ENCODE measurements at places on chromosomes 2 and 18.

DNA sequence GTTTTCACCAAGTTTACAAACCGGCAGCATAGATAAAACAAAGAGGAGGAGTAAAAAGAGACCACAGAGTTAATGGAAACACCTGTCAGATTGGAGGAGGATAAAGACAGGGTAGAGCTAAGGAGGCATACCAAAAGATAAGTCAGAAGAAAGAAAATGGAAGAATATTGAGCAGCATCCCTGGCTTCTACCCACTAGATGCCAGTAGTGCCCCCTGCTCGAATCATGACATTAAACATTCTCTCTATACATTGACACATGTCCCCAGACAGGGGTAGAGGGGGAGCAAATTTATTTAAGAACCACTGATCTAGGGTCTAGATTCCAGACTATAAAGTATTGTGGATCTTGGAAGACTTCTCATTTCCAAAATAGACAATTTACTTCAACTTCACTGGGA, 159.8 kb upstream of the ETAA1 start:
- no peak for DNase-seq

DNA sequence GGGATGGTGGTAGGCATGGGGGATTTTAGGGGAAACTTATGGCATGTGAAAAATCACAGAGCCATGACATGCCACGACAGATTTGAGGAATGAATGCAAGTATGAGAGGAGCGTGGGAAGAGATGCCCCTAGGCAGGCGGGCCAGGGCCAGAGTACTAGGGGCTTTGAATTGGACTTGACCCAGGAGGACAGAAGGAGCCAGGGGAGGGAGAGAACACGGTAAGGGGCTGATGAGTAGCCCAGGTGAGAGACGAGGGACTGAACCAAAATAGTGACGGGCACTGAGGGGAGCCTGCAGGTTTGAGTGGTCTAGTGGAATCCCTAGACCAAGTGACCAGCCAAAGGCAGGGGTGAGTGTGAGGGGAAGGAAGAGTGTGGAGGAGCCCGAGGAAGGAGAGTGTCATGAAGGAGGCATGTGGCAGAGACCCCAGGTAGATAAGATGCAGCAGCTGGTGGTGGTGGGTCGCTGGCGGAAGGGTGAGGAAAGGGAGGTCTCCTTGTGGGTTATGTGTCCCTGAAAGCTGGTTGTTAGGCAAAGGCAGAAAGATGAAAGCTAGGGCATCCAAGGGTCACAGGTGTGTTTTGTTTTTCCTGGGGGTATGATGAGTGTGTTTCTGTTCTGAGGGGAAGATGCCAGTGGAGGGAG, 48.7 kb downstream of the ZBTB7C start:
- DNase-seq: no peak

GRCh38 chr2:202135091-202135874, 62.2 kb downstream of the KIAA2012 start:
- no peak for DNase-seq

- no peak for DNase-seq
Measured at GRCh38 chr18:55413474-55413873, 174.5 kb downstream of the TCF4 start.

DNA sequence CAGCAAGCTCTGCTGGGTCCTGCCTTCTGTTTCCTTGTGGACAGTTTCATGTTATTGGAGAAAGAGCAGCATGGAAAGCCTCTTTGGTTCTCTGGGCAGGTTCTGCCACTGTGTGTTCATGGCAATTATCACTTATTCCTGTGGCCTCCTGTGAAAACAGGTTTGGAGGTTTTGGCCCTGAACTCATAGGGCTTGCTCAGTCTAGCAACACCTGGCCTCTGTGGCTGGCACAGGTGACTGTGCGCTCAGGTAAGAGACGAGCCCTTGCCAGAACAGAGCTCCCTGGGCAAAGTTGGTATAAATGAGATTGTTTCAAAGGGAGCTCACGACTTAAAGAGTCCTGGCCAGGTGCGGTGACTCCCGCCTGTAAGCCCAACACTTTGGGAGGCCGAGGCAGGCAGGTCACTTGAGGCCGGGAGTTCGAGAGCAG, 5.7 kb downstream of the CEP68 start:
- no peak for DNase-seq

- DNase-seq: no peak
Measured at GRCh38 chr2:168757223-168757622, 45.2 kb upstream of the NOSTRIN start.

DNA sequence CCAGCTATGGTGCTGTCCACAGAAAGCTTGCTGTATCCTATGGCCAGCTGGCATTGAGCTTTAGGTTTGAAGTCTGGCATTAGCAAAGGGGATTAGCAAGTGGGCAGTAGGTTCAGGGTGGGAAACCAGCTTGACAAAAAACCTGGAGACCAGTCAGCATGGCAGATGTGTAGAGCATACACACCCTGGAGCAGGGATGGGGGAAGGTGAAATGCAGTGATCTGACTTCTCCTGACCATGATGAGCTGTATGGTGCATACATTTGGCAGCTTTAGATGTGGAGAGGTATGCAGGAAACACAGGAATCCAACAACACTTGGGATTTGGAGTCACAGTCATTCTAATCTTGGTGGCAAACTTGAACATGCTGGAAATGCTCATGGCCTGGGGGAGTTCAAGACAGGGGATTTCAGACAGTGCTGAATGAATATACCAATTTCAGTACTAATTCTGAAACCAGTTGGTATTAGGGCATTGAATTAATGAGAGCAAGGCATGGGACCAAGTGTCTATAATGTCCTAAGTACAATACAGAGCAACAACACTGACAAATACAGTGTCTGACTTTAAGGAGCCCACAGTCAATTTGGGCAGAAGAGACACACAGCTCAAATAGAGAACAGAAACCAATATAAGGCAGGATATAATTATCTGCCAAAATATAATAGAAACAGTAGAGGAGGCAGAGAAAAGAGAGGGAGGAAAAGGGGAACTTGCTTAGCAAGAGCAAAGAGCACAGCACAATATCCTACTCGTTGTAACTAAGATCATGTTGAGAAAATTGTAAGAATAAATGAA, 11.8 kb downstream of the ARHGAP15 start:
- DNase-seq: no peak

GRCh38 chr18:13889671-13890070, 25.7 kb downstream of the MC2R start:
- no peak for DNase-seq

- peak; percentile 21 for DNase-seq
Measured at GRCh38 chr2:157261199-157261782, 3.8 kb downstream of the GALNT5 start.

DNA sequence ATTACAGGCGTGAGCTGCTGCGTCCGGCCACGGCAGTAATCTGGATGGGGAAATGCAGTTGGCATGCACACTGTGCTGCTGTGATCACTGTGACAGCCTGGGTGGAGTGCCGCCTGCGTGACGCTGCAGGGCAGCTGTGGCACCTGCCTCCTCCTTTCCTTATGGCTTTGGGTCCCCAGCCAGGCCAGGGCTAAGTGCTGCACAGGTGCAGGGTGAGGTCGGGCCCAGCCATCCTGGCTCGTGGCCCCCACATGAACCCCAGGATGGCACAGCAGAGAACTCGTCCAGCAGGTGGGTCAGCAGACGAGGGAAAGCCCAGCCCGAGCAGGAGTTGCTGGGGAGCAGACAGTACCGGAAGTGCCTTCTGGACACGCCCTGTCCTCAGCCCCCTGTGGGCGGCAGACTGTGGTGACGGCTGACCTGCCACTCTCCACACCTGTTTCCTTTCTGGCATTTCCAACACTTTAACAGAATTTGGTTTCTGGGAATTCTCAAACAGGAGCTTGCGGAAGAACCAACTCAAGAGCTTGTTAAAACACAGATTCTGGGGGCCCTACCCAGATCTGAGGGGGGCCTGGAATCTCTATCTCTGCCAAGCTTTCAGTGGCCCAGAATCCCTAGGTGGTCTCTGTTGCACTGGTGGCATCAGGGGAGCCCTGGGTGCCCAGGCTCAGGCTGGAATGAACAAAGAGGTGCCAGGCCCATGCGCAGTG, 16.9 kb downstream of the HS1BP3 start:
- no peak for DNase-seq

- no peak for DNase-seq
Measured at GRCh38 chr18:59509481-59510442, 150.7 kb upstream of the LMAN1 start.

DNA sequence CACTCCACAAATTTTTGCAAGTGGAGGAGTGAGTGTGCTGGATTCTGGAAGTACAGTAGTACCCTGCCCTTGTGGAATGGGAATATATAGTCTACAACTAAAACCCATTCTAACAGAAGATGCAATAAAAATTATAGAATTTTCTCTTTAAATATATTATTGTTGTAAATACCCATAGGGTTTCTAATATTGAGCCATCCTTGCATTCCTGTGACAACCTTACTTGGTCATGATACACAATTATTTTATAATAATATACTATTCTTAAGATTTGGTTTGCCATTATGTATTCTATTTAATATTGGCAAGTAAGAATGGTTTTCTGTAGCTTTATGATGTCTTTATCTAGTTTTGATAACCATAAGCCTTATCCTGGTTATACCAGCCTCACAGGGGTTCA, 52.2 kb downstream of the EML6 start:
- no peak for DNase-seq

GRCh38 chr2:97979904-97980303, 15.8 kb downstream of the TMEM131 start:
- DNase-seq: no peak
